ENCODE measurements at places on chromosomes 2 and 18.
A peak's percentile ranks its signal among the peaks of the same experiment; 100 is the strongest.

DNA sequence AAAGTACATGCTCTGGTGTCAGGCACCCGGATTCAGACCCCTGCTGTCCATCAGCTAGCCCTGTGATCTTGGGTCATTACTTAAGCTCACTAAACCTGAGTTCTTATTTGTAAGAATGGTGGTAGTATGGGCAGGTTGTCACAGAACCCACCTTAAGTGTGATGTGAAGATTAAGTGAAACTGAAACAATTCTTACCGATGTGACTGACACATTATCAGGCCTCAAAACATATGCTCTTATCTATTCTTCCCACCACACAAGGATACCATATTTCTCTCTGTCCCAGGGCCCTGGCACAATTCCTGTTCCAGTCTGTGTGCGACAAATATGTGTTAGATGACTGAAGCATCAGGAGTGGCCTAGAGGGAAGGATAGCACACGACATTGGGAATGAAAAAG is 11.0 kb upstream of the CDC42EP3 start:
- DNase-seq = no peak

GRCh38 chr2:168530982-168531622 is 75.0 kb downstream of the CERS6 start:
- no peak for DNase-seq

GRCh38 chr2:48755473-48755872 is at the start of gene LHCGR:
Gene LHCGR (minus strand): TSS chr2:48755724. CDS start chr2:48755671, 53 bp downstream.
- DNase-seq = no peak

DNA sequence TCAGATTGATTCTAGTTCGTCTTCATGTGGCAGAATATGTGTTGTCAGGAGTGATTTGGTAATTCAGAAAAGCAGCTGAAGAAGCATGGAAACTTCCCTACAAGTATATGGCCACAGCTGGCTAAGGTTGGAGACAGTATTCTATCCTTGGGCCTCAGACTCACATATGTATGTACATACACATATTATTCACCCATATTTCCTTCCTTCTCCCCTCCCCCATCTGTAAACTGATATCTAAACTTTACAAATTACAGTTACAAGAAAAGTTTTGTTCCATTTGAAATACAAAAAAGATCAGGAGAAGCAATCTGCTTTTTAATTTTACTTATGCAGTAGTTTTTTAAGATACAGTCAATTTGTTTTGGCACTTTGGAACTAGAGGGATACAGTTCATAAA is 3.1 kb downstream of the SP3 start:
- DNase-seq = no peak

DNA sequence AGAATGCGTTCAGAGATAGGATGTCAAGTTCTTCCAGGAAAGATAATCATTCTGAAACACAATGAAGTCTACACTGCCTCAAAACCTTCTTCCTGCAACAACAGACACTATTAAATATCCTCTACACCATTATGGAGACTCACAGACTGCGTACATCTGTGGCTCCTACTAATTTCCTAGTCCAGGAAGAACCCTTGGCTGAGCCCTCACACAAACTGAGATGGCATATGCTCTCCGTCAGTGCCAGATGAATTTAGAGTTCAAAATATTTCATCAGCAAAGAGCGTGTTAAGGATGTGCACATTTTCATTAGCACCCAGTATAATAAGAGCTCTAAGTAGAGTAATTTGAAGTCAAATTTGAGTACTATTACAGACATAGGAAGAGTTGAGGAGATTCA is 117.2 kb downstream of the TCF4 start:
- DNase-seq = no peak

GRCh38 chr2:163713534-163714311 is 22.1 kb downstream of the FIGN start:
- DNase-seq = no peak

DNA sequence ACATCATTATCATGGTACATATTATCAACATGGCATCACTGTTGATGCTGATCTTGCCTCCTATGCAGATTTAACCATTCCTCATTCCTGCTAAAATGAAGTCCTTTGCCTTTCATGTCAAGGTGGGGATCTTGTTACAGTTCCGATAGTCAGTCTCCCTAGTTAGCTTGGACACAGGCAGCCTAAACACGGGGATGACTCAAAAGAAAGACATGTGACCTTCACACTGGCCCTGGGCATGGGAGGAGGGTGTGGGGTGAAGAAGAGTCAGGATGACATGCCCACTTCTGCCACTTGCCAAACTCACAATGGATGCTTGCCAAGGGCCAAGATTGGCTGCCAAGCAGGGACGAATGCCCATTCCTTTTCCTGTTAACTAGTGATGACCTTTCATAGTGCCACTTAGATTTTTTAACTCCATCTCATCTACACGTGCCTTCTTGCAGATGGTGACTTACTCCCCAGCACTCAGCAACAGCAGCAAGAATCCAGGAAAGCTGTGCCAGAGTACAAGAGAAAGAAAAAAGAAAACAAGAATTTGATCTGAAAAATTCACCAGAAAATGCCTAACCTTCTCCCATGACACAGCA is 13.9 kb upstream of the SLC1A4 start:
- DNase-seq = no peak

GRCh38 chr18:11689669-11690565 is 853 bp downstream of the GNAL start:
- DNase-seq = no peak

DNA sequence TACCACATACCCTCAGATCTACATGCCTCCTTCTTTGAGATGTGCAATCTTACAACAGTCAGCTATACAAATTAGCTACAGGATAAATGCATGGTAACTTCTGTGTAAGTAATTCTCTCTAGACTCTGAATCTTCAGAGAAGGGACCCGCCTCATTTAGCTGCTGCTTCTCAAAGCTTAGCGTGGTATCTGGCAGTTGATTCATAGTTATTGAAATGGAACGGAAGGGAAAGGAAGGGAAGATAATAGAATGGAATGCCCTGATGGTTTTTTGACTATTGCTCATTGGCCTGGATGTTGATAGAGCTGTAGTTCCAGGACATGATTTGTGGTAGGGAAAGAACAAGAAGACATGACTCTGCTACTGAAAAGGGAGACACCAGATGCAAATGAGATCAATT is 498.1 kb upstream of the CRIM1 start:
- DNase-seq = no peak

DNA sequence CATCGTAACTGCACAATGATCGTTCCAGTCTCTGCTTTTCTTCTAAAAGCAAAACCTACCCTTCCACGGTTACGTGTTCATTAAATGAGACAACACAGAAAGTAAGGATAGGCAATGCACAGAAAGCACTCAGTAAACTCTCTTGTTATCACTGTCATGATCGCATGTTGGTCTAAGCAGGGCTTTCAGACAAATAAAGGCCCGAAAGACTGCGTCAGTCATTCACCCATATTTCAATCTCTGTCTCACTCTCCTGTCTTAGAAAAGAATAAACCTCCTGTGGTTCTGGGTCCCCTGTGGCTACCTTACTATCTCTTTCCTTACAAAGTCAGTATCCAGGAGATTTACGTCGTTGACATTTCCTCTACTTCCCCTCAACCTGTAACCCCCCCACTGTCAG is 160.9 kb downstream of the VAPA start:
- DNase-seq = no peak

DNA sequence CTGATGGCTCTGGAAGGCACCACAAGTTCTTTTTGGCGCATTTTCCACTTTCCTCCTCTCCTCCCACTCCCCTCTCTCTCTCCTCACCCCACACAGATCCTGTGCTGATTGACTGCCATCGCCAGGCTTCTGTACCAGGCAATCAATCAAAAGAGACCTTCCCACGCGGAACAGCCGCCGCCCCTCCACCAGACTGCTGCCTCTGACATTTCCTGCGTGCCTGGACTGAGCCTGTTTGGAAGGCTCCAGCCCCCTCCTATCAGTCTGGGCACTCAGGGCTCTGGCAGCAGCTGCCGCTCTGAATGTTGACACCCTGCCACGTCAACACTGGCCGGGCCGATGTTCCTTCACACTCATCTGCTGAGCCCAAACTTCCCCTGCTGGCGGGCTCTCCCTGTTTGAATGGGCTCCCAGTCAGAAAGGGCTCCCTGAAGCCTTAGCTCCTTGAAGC is 467.7 kb downstream of the EPHA4 start:
- DNase-seq = no peak

- no peak for DNase-seq
These were observed 414.5 kb downstream of the TNS1 start for GRCh38 chr2:217588266-217588665.

GRCh38 chr2:23633966-23634365 is 249.0 kb downstream of the KLHL29 start:
- no peak for DNase-seq

GRCh38 chr2:61538200-61538919 is at the start of gene XPO1:
Gene XPO1 (minus strand): TSS chr2:61538356. CDS start chr2:61533897, 4,459 bp downstream.
- peak; percentile 92 for DNase-seq

DNA sequence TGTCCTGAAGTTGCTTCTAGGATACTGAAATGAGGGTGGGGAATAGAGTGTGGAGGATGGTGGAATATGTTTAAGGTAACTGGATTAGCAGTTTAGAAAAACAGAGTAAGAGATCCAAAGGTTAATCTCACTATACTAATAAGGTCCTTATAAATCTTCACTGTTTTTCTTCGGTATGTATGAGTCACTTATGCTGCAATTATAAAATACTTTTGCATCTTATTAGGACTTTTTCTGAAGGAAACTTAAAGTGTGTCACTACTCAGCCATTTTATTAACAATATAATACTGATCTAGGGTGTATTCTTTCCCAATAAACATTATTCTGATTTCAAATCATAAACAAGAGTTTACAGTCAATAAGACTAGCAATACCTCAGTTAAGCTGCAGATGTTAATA is 182.3 kb downstream of the ZNF521 start:
- DNase-seq = no peak

DNA sequence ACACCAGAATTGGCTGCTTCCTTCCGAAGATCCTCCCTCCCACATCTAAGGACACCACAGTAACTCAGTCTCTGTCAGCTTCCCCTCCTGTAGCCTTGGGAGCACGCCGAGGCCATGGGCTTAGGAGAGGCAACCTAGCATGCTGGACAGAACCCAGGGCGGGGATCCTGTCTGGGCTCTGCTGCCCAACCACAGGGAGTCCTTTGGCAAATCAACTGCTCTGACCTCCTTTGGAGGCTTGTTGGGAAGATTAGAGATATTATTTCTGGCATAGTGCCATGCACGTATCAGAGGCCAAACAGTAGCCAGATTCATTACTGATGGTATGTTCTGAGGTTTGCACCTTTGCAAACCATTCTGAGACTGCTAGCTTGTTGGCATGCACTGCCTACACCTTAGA is 262.7 kb upstream of the EPAS1 start:
- no peak for DNase-seq

- DNase-seq = no peak
These were observed 51.3 kb downstream of the NCOA1 start for GRCh38 chr2:24542269-24542872.

DNA sequence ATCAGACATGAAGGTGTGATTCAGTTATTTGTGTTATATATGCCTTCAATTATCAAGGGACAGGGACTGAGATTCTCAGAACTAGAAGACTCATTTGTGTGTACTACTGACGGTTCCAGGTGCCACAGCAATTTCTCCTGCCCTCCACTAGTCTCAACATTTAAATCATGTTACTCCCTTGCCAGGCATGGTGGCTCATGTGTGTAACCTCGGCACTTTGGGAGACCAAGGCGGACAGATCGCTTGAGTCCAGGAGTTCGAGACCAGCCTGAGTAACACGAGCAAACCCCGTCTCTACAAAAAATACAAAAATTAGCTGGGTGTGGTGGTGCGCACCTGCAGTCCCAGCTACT is 1.1 kb downstream of the CNDP2 start:
- no peak for DNase-seq

- DNase-seq = no peak
These were observed 114.9 kb upstream of the SULT1C3 start for GRCh38 chr2:108124736-108125495.

GRCh38 chr2:236980961-236981360 is 104.7 kb upstream of the COPS8 start:
- DNase-seq = no peak

DNA sequence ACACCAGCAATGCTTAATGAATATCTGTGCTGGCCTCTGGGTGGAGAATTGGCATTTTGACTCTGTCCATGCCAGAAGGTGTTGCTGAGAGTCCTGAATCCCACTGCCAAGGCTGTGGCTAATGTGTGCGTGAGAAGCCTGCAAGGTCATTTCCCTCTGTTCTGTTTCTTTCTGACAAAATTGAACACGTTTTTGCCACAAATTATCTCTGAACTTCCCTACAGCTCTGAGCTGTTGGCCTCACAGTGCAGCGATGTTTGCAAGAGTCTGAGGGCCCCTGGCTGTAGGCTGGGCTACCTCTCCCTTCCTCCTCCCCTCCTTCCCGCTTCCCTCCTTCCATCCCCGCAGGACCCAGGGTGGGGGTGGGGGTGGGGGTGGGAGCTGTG is 154.1 kb upstream of the HS6ST1 start:
- DNase-seq = no peak

- no peak for DNase-seq
These were observed 39.1 kb upstream of the PRLH start for GRCh38 chr2:237527233-237527632.

- no peak for DNase-seq
These were observed 166.7 kb downstream of the NRXN1 start for GRCh38 chr2:50865235-50865634.

- DNase-seq = no peak
These were observed 451.4 kb upstream of the ID2 start for GRCh38 chr2:8230466-8230865.

DNA sequence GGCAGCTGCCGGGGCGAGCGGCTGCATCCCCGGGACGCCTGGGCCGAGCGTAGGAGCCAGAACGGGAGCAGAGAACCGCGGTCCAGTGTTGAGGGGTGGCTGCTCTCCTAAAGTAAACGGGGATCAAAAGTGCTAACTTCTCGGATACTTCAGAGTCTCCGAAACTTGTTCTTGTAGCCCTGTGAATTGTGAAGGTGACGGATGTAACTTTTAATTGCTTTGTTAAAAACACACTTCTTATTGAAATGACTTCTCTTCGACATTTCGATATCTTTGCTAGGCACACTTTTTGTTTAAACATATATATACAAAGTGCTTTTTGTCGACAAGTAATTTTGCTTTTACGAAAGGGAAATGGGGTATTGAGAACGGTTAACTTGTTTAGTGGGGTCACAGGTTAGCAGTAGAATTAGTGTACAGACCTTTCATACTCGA is 540 bp downstream of the ATP9B start:
- no peak for DNase-seq

- no peak for DNase-seq
These were observed 180.3 kb upstream of the PARD3B start for GRCh38 chr2:204364860-204365535.

DNA sequence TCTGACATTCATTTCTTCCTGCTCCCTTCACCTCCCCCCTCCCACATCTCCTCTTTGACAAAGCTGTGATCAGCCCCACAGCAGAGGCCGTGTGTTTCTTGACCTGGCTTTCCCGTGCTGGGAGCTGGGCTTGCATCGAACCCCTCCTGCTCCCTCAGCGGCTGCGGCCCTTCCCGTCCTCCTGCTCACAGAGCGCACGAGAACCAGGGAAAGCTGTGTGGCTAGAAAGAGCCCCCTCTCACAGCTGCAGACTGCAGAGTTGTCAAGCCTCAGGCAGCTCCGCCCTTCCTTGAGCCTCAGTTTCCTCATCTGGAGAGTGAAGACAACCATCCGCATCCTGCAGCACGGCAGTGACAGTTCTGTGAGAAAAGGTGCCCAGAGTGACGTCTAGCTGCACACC is 65.7 kb upstream of the GLI2 start:
- no peak for DNase-seq
